Upper lobe of right lung (tissue), 1 donor: ENCODE measurements at places on chromosomes 3 and 15. TPM values are rescaled to one million over a fixed set of nuclear protein-coding genes. Genes with fewer than 3 reads are reported as not detected.
A peak's percentile ranks its signal among the peaks of the same experiment; 100 is the strongest.

SLC22A13 gene
- 0.41 TPM for total RNA-seq

UROC1 gene
- not detected for total RNA-seq

CYP8B1 gene
- not detected for total RNA-seq

GRCh38 chr3:127457094-127457475 is 133.4 kb downstream of the TPRA1 start:
- peak; percentile 78 for DNase-seq

- no peak for DNase-seq
These were observed 54.4 kb downstream of the LRRK1 start for GRCh38 chr15:100973351-100974111.

DNA sequence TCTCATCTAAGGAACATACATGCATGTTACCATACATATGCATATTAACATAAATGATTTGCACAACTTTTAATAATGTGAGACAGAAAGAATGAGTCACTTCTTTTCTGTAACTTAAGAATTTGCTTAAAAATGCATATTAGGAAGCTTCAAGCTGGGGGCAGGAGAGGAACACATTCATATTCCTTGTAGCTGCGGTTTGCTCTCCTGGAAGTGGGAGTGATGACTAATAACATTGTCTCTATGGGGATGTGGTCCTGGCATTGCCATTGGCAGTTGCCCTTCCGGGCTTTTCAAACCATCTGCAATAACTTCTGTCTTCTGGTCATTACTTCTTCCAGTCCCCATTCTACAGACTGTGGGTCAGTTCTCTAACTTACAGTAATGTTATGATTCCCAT is 15.6 kb downstream of the CHST2 start:
- no peak for DNase-seq

DNA sequence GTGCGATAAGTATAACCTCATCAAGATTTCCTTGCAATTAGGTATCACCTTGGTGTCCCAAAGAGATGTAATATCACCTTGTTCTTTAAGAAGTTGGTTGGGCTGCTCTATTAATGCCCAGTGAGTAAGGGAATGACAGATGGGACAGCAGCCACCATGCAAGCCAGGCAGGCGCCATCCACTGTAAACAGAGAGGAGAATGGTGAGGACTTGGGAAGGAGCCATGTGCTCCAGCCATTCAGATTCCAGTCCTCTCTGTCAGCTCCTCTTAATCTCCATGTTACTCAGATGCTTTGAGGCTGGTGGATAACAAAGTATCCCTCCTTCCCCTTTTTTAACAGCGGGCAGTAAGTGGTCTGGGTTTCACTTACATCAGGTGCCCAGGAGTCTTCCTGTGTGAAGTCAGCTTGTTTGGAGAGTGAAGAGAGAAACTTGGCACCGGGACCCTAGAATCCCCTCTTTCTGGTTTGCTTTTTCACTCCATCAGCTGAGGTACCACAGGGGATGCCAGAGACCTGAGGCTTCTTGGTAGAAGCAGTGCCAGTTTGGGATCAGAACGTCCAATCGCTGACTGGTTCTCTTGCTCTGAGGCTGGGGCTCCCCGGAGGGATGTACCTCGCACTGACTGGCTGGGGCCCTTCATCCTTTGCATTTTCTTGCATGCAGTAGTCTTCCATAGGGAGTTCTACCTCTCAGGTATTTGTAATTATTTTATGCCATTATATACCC is 29.5 kb downstream of the SLCO3A1 start:
- no peak for DNase-seq

DNA sequence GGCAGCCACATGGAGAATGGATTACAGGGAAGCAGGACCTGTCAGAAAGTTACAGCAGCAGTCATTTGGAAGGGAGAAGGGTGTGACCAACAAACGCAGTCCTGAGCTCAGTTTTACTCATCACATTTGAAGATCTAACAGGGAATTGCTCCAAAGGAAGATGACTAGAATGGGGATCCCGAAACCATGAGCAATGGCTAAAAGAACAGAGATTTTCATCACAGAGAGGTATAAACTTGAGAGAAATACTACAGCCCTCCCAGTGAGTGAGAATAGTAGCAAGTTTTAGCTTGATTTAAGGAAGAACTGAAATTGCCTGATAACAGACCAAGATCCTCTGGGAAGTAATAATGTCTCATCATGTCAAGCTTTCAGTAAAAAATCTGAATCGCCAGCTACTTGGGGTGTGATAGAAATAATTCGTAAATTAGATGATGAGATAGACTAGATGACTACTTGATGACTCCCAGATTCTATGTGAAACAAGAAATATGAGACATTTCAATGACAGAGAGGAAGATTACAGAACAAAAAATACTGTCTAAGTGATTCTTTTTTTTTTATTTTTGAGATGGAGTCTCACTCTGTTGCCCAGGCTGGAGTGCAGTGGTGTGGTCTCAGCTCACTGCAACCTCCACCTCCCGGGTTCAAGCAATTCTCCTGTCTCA is 16.9 kb downstream of the CD47 start:
- DNase-seq, result no peak

DNA sequence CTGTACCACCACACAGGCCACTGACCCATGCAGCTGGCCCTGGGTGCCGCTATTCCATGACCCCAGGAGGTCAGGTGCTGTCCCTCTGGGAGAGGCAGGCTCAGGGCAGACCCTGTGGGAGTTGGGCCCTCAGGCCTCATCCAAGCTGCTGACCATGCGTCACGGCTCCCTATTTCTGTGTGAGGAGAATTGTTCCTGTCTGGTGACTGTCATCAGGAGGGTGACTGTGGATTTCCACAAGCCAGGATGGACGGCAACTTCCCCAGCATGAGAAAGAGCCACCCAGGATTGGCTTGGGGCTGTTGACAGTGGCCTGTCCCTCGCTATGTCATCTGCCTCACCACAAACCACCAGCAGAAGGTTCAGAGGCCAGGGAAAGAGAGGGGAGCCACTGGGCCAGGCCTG is 41.4 kb downstream of the ZDHHC19 start:
- DNase-seq, result peak; percentile 82

GRCh38 chr15:68427366-68427765 is 4.6 kb downstream of the ITGA11 start:
- no peak for DNase-seq

- DNase-seq, result no peak
These were observed 44.3 kb downstream of the TRIM69 start for GRCh38 chr15:44780608-44781007.

GRCh38 chr3:169094204-169094603 is 569.3 kb downstream of the MECOM start:
- DNase-seq, result no peak

GRCh38 chr3:73801444-73801843 is 176.7 kb upstream of the PDZRN3 start:
- no peak for DNase-seq

GRCh38 chr15:26023691-26024090 is 160.6 kb upstream of the ATP10A start:
- no peak for DNase-seq

DNA sequence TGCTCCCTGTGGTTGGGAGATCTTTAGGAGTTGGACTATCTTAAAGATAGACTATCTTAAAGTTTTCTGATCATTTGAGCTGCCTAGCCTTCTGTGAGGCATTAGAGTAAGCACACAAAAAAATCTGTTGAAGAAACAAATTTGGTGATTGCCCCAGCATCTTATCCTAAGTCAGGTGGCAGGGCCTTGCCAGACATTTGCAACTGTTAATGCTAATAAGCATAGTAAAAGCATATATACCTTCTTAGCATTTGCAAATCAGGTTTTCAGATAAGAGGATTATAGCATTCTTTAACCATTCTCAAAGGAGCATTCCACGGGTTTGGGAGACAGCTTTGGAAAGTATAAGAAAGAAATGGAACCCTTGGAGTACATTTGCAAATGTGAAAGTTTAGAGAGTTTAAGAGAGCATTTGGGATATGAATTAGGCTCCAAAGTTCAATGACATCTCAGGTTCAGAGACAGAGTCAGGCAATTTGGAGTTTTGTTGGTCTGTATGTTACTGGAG is 61.0 kb downstream of the SEMA6D start:
- no peak for DNase-seq

- DNase-seq, result no peak
These were observed 92.7 kb upstream of the BLM start for GRCh38 chr15:90624278-90624981.

GRCh38 chr3:104785947-104786346 is 580.8 kb upstream of the ALCAM start:
- DNase-seq, result no peak

DNA sequence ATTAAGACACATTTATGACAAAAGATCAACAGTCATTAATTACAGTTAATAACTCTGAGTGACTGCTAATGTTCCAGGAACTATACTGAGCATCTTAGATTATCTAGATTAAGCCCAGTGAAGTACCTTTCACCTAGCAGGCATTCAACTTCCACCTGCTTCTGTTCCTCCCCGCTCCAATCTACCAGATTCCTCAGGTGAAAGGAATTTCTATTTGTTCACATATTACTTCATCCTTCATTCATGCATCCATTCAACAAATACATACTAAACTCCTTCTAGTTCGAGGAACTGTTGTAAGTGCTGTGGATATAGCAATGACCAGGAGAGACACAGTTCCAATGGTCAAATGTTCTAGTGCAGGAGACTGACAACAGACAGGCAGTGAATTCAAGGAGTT is 139.3 kb downstream of the FILIP1L start:
- no peak for DNase-seq
